ENCODE measurements at places on chromosomes 12 and 14. TPM values are rescaled to one million over a fixed set of nuclear protein-coding genes. Genes with fewer than 3 reads are reported as not detected.

Gene ZNF641
- 6.3 TPM for total RNA-seq

Gene MSRB3
- total RNA-seq = 24.3 TPM

Gene HIP1R
- total RNA-seq = 13.9 TPM

Gene KCNMB4
- total RNA-seq = 0.13 TPM

Gene C1S
- 45.5 TPM for total RNA-seq

Gene DIO3
- total RNA-seq = not detected

Gene PMCH
- total RNA-seq = not detected

Gene GPR84
- total RNA-seq = not detected

Gene TMEM253
- total RNA-seq = 0.85 TPM

Gene MRPL52
- total RNA-seq = 241 TPM

Gene LRRC74A
- total RNA-seq = not detected

Gene DHH
- not detected for total RNA-seq

Gene MANSC4
- total RNA-seq = not detected

Gene ZFC3H1
- 15.7 TPM for total RNA-seq

Gene ADSS1
- 7.8 TPM for total RNA-seq

Gene LRRC10
- not detected for total RNA-seq

All from A549 treated with RU486 at 1 μM for 4 hours (cell line).